ENCODE measurements at places on chromosomes 2 and 18. TPM values are rescaled to one million over a fixed set of nuclear protein-coding genes. Genes with fewer than 3 reads are reported as not detected.

- no peak for DNase-seq
Measured at GRCh38 chr2:186721956-186722355, 28.1 kb downstream of the FAM171B start.

- peak; percentile 75 for DNase-seq
Measured at GRCh38 chr2:226179010-226179409, 620.6 kb downstream of the IRS1 start.

DNA sequence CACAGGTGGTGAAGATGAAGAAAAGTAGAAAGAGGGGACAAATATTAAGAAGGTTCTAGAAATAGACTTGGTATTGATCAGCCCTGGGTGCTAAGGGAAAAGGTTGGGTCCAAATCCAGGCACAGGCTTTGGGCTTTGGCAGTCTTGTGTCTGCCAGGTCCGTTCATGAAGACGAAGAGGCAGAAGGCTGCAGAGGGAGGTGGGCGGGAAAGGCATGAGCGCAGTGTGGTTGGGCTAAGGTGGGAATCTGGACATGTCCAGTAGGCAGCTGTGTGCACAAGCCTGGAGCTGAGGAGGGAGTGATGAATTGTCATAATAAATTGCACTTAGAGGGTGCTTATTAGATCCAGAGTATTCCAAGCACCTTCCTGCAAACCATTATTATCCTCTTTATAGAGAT is 105.7 kb upstream of the TEX51 start:
- no peak for DNase-seq

GRCh38 chr2:136344339-136344738 is 226.4 kb upstream of the CXCR4 start:
- DNase-seq: no peak

GRCh38 chr18:69590150-69590549 is 189.5 kb downstream of the DOK6 start:
- DNase-seq: peak; percentile 56

DNA sequence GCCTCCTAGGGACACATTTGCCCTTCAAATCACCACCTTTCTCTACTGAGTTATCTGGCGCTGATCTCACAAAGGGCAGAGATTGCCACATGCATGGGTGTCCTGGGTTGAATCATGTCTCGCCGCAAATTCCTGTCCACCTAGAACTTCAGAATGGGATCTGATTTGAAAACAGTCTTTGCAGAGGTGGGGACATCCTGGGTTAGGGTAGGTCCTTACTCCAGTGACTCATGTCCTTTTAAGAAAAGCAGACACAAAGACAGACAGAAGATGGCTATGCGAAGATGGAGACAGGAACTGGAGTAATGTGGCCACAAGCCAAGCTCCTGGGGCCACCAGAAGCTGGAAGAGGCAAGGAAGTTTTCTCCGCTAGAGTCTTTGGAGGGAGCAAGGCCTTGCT is 197.4 kb upstream of the SMIM21 start:
- DNase-seq: peak; percentile 61

- peak; percentile 35 for DNase-seq
Measured at GRCh38 chr2:189285349-189285748, 105.8 kb upstream of the COL5A2 start.

DNA sequence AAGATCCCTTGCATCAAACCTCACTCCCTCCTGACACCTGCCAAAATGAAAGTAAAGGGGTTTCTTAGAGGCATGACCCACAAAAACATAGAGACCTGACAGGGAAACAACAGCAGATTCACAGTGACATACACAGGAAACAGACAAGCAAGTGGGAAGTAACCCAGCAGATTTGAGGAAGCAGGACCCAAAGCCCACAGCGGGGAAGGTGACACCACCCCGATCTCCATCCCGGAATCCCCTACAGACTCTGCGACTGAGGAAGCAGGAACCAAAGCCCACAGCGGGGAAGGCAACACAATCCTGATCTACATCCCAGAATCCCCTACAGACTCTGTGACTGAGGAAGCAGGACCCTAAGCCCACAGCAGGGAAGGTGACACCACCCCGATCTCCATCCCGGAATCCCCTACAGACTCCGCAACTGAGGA is 21.6 kb downstream of the CIB4 start:
- DNase-seq: no peak

DNA sequence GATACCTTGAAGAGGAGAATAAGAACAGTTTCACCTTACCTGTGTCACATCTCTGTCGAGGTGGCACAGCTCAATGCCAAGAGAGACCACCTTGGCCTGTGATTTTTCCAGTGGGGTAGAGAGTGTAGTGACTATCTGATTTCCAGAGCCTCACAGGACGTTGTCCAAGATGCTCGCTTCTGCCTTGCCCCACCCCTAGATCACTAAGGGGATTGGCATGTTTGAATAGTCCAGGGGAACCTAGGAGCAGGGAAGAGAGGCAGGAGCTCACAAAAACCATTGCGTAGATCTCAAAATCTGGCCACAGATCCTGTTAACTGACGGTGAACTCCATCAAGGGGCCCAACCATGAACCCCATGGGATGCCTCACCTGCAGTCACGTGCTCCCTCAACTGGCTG is 24.2 kb downstream of the TMEM178A start:
- DNase-seq: no peak

DNA sequence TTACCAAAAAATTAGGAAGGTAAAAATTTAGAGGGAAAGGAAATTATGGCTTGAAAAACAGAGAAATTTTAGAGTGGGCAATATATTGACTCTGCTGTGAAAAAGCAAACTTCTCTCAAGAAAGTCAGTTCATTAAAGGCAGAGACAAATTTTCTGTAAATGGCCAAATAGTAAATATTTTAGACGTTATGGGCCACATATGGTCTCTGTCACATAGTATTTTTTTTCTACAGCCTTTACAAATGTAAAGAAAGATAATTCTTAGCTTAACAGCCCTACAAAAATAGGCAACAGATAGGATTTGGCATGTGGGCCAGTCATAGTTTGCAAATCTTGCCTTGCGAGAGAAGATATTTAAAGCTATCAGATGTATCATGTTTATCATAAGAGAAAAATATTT is 1750.4 kb downstream of the SUCLG1 start:
- no peak for DNase-seq

DNA sequence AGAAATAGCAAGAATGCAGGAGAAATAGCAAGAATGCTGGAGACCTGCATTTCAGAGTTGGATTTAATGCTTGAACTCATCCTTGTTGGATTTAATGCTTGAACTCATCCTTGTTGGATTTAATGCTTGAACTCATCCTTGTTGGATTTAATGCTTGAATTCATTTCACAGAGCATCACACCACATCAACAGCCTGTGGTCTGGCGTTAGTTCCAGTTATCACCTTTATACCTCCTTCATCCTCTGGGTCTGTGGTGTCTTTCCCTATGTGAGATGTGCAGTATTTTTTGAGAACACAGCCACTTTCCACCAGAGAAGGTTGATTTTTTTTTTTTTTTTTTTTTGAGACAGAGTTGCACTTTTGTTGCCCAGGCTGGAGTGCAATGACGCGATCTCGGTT is 546.4 kb upstream of the SOX11 start:
- no peak for DNase-seq

DNA sequence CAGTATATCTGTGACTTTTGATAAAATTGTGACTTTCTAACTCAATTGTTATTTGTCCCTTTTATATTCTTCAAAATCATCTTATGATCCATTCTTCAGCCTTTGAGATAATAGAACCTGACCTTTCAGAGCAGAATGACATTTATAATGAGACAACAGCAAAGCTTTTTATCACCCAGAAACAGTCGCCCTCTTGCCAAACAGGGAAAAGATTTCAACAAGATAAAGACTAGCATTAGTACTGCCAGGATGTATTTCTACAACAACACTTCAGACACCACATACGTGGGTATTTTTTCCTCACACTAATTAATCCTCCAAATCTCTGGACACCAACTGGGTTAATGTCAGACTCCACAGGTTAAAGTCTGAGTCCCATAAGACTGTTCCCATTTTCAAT is 249.0 kb downstream of the ZNF804A start:
- DNase-seq: no peak

DNA sequence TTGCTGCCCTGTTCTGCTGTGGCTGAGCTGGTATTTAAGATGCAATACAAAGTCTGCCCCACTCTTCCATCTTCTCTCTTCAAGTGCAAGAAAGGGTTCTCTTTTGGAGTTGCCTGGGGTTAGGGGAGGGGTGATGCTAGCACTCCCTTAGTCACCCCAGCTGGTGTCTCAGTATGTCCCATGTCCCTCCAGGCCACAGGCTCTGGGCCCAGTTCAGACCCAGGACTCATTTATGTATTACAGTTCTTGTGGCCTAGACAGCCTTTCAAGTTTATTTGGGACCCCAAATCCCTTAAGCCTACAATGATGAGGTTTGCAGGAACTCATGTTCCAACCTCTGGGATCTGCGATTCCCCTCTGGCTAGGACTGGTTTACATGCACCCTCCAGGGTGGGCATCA is 47.2 kb upstream of the CCDC141 start:
- DNase-seq: no peak

DNA sequence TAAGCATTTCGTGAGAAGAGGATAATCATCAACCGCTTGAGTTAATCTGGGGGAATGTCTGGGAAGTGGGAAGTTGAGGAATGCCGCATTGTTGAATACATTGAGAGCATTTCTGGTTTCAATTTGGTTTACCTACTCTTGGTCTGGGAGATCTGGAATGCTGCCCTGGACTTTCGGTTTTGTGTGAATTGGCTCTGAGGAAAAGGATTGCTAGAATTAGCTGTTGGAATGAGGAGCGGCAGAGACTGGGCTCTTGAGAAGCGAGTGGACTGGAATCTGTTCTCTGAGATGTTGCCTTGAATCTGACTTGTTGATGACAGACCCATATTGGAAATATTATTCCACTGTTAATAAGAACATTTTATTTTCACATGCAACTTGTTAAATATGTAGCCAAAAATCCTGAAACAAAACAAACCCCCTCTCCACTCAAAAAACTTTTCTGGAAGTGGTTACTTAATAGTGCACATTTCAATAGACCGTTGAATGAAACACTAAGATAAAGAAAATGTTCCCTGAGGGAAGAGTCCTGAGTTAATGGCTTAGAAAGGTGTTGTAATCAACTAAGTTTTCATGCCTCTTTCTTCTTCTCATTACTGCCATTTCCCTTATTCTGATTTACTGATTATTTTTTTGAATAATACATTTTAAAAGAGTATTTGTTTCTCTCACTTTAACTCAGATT is 50.8 kb downstream of the PTPRM start:
- DNase-seq: peak; percentile 81

The CFAP65 gene
- not detected for total RNA-seq

The DSG1 gene
- total RNA-seq: not detected

The MRO gene
- not detected for total RNA-seq

The SPATA3 gene
- total RNA-seq: not detected

The DUSP19 gene
- total RNA-seq: 2.4 TPM

The UPP2 gene
- total RNA-seq: not detected

The NTSR2 gene
- not detected for total RNA-seq

The XIRP2 gene
- 0.02 TPM for total RNA-seq

All from M059J (cell line).